Common myeloid progenitor, CD34-positive (primary cell): ENCODE measurements at places on chromosomes 1 and 21.

- DNase-seq, result no peak
- H3K27ac ChIP-seq, result no peak overlapping the region
- no peak overlapping the region for H3K4me3 ChIP-seq
- no peaks in the 10 kb centered on the region for H3K36me3 ChIP-seq
These were observed 74.3 kb downstream of the SH3GLB1 start for GRCh38 chr1:86778569-86779239.

DNA sequence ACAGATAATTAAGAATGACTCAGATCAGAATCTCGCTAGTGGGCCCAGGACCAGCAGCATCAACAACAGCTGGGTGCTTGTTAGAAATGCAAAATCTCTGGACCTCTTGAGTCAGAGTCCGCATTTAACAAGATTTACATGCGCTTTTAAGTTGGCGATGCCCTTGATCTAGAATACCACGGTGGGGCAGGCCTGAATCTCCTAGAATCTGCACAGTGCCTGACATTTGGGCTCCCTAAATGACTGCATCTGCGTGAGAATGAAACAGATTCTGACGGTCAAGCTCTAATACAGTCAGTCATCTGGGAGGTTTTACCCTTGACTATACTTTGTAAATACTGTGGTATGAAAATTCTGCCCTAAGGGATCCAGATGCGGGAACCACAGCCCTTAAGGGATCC lies 17.2 kb upstream of the RAB29 start:
- H3K4me3 ChIP-seq, result no peak overlapping the region
- H3K27ac ChIP-seq, result no peak overlapping the region
- no peaks in the 10 kb centered on the region for H3K4me1 ChIP-seq
- DNase-seq, result no peak

GRCh38 chr1:29756498-29756897 lies 520.2 kb downstream of the PTPRU start:
- H3K27me3 ChIP-seq, result no peaks in the 10 kb centered on the region
- H3K36me3 ChIP-seq, result no peaks in the 10 kb centered on the region
- no peak for DNase-seq
- no peak overlapping the region for H3K4me3 ChIP-seq
- no peak overlapping the region for H3K27ac ChIP-seq
- no peaks in the 10 kb centered on the region for H3K4me1 ChIP-seq

DNA sequence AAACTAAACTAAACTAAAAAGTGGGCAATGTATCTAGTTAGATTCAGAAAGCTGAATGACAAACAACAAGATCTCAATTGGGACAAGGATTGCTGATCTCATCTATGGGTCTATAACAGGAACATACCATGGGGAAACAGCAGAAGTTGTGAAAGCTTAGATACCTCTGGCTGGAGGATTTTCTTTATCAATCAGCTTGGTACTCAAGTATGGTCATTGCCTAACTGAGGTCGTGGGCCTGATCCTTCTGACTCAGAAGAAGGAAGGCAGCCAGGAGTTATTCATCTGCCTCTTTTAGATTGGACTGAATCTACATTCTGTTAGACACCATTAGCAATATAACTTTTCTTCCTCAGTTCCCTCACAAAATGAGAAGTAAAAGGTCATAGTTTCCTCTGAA lies 39.7 kb downstream of the DNTTIP2 start:
- H3K36me3 ChIP-seq, result no peaks in the 10 kb centered on the region
- DNase-seq, result no peak
- H3K4me1 ChIP-seq, result no peaks in the 10 kb centered on the region
- no peak overlapping the region for H3K27ac ChIP-seq

DNA sequence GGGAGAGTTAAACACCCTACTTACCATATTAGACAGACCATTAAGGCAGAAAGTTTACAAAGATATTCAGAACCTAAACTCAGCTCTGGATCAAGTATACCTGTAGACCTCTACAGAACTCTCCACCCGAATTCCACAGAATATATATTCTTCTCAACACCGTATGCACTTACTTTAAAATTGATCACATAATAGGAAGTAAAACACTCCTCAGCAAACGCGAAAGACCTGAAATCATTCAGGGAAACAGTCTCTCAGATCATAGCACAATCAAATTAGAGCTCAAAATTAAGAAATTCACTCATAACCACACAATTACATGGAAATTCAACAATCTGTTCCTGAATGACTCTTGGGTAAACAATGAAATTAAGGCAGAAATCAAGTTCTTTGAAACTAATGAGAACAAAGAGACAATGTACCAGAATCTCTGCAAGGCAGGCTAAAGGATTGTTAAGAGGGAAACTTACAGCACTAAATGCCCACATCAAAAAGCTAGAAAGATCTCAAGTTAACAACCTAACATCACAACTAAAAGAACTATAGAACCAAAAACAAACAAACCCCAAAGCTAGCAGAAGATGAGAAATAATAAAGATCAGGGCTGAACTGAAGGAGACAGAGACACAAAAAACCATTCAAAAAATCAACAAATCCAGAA lies 19.1 kb downstream of the CD84 start:
- no peak overlapping the region for H3K27ac ChIP-seq
- H3K4me1 ChIP-seq, result peaks cover 3% of the 10 kb centered on the region
- H3K4me3 ChIP-seq, result no peak overlapping the region
- DNase-seq, result no peak
- H3K27me3 ChIP-seq, result peaks cover 15% of the 10 kb centered on the region

- H3K27me3 ChIP-seq, result no peaks in the 10 kb centered on the region
- H3K27ac ChIP-seq, result no peak overlapping the region
- H3K4me1 ChIP-seq, result peaks cover 29% of the 10 kb centered on the region
- H3K4me3 ChIP-seq, result no peak overlapping the region
- no peaks in the 10 kb centered on the region for H3K36me3 ChIP-seq
- DNase-seq, result peak; percentile 74
These were observed 99.6 kb downstream of the APP start for GRCh38 chr21:26070822-26071425.
